ENCODE measurements at places on chromosomes 13 and 19. TPM values are rescaled to one million over a fixed set of nuclear protein-coding genes. Genes with fewer than 3 reads are reported as not detected.

ZNF600 gene
- total RNA-seq = 13.3 TPM

CDKN2D gene
- total RNA-seq = 9.4 TPM

AKT1S1 gene
- total RNA-seq = 13.8 TPM

SLITRK1 gene
- total RNA-seq = not detected

- no peak for DNase-seq
Measured at GRCh38 chr13:21894091-21894490, 223.2 kb downstream of the FGF9 start.

DNA sequence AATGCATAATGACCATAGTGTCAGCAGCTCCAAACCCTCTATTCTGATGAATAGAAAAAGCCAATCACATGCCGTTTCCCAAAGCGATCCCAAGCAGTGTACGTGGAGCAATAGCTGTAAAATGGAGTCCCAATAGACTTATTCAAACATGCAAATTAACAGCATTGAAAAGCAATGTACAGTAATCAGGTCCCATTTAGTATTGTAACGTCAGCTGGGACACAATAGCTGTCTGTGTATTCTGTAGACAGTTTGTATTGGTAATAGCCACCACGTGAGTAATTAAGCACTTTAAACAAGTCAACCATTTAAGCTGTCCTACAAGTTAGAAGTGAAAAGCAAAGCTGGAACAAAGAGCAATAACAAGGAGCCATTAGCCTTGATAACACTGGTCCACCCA, 698.2 kb downstream of the PCDH17 start:
- DNase-seq = no peak

- no peak for DNase-seq
Measured at GRCh38 chr19:10855879-10856522, 7.8 kb downstream of the C19orf38 start.

GRCh38 chr19:46828484-46828883, 22.2 kb downstream of the AP2S1 start:
- no peak for DNase-seq

DNA sequence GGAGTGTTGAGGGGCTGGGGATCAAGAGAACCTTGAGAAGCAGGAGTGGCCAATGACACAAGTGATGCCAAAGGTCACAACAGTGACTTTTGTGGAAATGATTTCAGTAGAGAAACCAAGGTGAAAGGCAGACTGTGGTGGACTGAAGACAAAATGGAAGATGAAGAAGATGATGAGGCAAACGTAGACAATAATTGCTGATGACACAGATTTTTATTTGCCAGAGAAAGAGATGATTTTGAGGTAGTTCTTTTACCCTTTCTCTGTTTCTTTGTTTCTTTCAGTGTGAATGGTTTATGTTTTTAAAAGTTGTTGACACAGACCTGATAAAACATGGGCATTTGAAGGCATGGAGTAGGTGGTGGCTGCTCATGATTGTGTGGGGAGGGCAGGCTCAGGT, 121.0 kb upstream of the ARGLU1 start:
- no peak for DNase-seq
